RPMI7951 (cell line): ENCODE measurements at places on chromosomes 1 and 21. TPM values are rescaled to one million over a fixed set of nuclear protein-coding genes. Genes with fewer than 3 reads are reported as not detected.
A peak's percentile ranks its signal among the peaks of the same experiment; 100 is the strongest.

The WNT4 gene
- not detected in 2 replicates for total RNA-seq

The HAO2 gene
- total RNA-seq, result not detected in 2 replicates

The LORICRIN gene
- total RNA-seq, result not detected in 2 replicates

The OR2T35 gene
- not detected in 2 replicates for total RNA-seq

The HTR6 gene
- 0.10 TPM in 1 of 2 replicates, not detected in the other for total RNA-seq

The OR10K2 gene
- not detected in 2 replicates for total RNA-seq

The CCDC185 gene
- total RNA-seq, result not detected in 2 replicates

The NBPF10 gene
- 0.49 and 0.84 TPM in 2 replicates for total RNA-seq

DNA sequence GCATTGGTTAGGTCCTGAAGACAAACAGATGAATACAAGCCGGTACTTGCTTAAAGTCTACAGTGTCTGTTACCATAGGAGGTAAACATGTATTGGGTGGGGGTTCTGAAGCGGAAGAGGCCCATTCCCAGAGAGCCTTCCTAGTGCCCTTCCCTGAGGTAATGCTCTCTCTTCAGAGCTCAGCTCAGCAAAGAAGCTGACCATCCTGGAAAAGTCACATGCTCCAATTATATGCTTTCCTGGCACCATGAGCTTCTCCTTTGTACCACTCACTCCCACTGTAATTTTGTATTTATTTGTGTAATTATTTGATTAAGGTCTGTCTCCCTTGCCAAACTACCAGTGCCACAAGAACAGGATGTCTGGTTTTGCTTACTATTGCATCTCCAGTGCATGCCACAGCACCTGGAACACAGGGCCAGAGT lies 42.0 kb downstream of the RAB3B start:
- no peak for DNase-seq

GRCh38 chr1:244060686-244061085 lies 9.6 kb downstream of the ZBTB18 start:
- DNase-seq, result no peak

DNA sequence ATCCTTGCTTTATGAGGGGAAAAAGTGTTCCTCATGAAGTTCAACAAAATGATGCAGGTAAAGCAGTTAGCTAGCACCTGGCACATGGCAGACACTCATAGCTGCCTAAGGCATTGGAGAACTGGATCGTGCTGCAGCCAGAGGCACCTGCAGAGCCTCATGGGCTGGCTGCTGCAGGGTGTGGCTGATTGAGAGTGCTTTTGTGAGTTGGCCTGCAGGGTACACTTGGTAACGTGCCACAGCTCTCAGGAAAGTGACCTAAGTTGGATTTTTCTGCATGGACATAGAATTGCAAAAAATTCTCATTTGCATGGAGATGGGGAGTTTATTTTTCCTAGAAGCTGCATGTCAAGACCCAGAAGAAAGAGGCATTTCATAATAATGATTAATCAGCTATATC lies 31.6 kb upstream of the IL20 start:
- no peak for DNase-seq

- no peak for DNase-seq
Measured at GRCh38 chr1:220227393-220227792, 44.9 kb downstream of the RAB3GAP2 start.

GRCh38 chr21:46069719-46070279 lies 28.1 kb upstream of the COL6A2 start:
- DNase-seq, result no peak

DNA sequence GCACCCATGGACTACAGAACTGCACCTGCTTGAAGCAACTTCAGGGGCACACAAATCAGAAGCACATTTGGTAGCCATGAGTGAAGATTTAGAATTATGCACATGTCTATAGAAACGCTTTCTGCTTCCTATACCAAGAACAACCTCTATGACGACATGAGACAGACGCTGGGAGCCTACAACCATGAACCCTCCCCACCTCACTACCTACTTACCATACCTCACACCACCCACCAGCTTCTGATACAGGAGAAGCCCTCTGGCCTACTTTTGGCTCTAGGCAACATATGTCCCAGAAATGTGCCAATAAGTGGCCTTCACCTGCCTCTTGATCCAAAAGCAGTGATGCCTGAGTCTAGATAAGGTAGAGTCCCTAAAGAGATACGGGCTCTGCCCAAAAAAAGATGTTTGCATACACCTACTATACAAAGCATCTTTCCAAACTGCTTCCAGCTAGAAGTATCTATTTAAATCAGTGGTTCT lies 58.5 kb downstream of the SLC45A1 start:
- DNase-seq, result no peak

GRCh38 chr1:25095635-25096200 lies 136.6 kb downstream of the SYF2 start:
- DNase-seq, result no peak

DNA sequence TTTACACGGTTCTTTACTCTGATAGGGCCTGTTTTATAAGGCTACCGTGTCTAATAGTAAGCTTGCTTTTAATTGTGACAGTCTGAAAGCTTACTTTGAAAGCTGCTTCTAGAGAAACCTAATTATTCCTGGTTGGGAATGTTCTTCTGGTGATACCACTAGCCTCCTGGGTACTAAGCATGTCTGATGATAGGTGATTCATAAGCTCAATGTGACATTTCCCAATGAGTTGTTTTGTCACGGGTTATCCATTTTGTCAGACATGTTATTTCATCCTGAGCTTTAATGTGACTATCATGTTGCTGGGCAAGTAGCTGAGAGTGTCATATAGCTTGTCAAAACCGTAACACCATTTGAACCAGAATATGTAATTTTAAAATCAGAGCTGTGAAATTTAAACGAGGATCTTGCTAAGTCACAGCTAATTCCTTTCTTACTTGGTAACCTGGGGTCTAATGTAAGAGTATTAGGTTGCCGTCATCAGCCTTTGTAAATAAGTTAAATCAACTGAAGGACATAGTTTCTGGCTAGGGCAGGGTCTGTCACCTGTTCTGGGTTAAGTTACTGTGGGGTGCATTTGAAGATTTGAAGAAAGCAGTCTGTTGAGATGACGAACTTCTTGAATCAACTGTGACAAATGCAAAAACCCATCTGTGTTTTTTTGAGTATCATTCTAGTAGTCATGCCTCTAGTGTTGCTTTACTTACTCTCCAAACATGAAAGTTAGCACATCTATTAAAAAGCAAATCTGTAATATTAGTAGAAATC lies 529.2 kb downstream of the USP25 start:
- DNase-seq, result no peak

GRCh38 chr1:914891-915280 lies 8.8 kb upstream of the SAMD11 start:
- no peak for DNase-seq

DNA sequence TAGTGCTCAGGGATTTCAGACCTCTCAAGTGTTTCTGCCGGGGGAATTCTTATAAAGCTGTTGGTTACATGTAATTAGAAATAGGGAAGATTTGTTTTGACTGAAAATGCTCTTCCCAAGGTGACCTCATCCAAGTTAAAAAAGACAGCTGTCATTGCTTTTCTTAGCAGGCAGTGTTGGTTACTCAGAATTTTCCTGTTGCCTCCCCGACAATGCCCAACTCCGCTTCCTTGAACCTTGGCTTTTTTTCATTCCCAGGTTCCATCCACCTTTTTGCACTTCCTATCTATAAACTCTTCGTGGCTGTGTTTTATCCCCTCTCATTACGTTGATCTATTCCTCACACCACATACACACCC lies 825 bp upstream of the DPH5 start:
- DNase-seq, result no peak

DNA sequence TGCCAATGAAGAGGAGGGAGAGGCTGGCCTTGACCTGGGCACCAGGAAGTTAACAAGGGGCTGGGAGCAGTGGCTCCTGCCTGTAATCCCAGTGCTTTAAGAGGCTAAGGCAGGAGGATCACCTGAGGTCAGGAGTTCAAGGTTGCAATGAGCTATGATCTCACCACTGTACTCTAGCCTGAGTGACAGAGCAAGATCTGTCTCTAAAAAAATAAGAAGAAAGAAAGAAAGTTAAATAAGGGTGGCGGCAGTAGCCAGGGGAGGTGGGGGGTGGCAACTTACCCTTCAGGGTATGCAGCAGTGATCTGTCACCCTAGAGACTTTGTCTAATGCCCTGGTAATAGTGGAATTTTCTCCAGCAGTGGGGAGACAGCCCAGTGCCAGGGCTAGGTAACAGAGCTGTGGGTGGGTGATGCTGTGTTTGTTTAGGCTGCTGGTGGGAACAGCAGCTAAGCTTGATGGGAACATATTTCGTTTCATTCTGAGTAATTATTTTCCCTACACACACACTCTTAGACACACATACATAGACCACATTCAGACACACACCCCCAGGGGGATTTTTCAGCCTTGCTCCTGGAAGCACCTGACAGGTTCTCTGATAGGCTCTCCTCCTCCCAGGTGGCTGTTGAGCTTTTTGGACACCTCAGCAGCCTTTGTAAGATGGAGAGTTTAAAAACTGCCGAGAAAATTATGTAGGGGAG lies 11.3 kb upstream of the SYT6 start:
- DNase-seq, result no peak

DNA sequence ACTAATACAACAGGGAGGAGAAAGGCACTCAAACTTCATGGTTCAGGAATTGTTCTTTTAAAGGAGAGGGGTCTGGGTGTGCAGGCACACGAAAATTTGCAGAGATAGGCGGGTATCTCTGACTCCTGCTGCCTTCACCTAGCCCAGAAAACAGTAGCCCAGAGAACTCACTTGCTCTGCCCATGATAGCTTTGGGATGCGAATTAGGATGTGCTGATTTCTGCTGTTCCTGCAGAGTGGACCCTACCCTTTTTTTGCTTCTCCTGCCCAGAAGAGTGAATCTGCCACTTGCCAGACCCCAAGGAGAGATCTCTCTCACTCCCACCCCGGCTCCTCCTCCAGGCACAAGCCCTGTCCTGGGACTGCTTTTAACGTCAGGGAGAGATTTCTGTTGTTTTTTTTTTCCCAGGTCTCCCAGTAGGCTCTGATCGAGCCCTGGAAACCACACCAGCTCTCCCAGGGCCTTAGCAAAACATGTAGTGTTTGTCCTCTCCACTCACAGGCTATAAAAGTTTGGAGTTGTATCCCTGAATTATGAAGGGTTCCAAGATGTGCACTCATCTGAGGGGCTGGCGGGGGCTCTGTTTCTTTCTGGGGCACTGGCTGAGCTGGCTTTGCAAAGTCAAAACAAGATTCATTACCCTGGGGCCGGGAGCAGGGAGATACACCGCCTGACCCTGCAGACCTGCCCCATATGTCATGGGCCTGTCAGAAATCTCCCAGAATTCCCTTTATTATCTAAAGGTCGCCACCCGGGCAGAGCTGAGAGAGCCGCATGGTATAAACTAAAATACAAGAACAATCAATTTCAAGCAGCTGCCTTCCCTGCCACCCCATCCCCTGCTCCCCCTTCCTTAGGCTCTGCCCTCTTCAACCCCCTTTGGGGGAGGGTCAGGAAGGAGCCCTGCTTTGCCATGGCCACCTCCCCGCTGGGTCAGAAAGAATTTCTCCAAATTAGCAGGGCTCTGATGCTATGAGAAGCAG lies 17.9 kb downstream of the PLXNA2 start:
- no peak for DNase-seq

DNA sequence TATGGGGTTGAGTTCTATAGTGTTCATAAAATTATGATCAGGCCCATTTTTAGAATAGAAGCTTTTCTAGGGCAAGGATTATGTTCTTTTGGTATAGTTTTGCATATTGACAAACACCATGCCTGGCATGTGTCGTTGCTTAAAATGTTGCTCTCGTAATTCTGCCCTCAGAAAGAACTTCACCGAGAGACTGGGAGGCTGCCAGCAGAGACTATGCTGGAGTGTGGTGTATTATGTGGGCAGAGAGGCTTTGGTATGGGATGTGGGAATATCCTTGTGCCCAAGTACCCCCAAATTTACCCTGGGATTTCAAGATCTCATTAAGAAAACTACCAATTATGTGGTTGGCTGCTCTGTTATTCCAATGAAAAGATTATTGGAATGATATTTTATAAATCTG lies 27.9 kb downstream of the PGM1 start:
- DNase-seq, result no peak

- DNase-seq, result no peak
Measured at GRCh38 chr1:16126160-16126559, 29.7 kb downstream of the EPHA2 start.

GRCh38 chr1:210239349-210240111 lies 6.9 kb downstream of the SERTAD4 start:
- peak; percentile 77 for DNase-seq

DNA sequence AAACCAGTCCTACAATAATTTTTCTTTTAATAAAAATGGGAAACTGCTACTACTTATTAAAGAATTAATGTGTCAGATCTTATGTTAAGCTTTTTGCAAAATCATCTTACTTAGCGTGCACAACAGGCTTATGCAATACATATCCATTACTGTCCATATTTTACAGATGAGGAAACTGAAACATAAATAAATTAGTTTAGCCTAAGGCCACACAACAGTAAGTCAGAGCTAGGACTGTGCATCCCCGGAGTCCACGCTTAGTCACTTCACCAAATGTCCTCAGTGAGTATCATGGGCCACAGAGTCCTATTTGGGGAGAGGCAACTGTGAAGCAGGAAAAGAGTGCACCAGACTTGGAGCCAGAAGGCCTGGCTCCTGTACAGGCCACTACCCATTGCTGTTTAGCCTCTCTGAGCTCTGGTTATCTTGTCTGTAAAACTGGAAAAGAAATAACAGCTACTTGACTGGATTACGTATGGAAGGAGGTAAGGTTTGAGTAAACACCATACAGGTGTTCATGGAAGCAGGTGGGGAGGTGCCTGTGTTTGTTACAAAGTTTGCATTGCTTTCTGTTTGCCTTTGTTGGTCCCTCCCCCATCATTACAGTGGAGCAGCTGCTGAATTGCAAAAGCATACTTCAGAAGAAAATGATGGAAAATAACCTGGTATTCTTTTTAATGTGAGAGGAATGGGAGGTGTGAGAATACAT lies 192.8 kb downstream of the FCRL5 start:
- DNase-seq, result peak; percentile 4

- no peak for DNase-seq
Measured at GRCh38 chr21:31429506-31429905, 85.4 kb upstream of the TIAM1 start.

DNA sequence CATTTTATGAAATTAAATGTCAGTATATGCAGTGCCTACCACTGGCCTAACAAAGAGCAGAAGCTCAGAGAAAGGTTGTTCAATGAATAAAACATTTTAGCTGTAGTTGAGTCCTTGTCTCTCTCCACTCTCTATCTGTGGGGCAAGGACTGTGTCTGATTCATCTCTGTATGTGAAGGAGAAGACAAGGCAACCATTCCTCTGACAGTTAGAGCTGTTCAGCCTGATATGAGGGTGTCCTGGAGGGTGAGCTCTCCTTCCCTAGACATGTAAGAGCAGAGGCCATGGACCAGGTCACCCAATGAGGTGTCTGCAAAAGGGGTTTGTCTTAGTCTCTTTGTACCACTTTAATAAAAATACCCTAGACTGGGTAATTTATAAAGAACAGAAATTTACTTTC lies 4.5 kb upstream of the PDZK1IP1 start:
- no peak for DNase-seq
